ENCODE measurements at places on chromosomes 3 and 15.

DNA sequence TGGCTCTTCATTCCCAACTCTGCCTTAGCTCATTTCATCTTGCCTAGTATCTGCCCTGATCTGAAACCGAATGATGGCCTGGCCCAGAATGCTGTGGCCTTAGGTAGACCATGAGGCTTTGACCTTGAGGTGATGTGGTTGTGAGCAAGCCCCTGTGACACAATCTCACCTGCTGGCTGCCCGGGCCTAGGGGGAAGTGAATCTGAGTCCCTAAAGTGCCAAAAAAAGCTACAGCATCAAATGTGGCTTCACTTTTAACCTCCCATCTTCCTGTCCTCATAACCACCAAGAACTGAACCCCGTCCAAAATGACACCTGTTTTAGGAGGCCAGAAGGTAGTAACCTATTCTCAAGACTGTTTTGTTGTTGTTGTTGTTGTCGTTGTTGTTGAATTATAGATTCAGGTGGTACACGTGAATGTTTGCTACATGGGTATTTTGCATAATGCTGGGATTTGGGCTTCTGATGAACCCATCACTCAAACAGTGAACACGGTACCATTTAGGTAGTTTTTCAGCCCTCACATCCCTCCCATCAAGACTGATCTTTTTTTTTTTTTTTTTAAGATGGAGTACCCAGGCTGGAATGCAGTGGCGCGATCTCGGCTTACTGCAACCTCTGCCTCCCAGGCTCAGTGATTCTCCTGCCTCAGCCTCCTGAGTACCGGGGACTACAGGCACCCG is 54.6 kb downstream of the MCCC1 start:
- DNase-seq = no peak

DNA sequence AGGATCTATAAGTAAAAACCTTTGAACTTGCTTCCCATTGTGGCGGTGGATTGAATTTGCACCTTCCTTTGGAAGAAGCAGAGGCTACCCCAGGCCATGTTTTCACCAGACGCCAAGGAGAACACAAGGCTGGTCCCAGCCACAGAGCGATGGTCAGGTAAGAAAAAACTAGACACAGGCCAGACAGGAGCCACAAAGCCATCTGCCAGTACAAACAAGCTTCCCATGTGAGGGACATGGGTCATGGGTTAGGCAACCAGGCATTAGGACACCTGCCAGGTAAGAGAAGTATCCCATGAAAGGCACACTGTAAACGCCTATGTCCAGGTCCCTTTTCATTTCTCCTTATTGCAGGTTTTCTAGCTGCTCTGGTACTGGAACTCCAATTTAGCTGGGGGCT is 190.2 kb downstream of the KLF13 start:
- DNase-seq = no peak

GRCh38 chr15:53841651-53842050 is 82.2 kb upstream of the WDR72 start:
- no peak for DNase-seq

GRCh38 chr3:108462899-108463298 is 47.5 kb downstream of the MYH15 start:
- DNase-seq = no peak

DNA sequence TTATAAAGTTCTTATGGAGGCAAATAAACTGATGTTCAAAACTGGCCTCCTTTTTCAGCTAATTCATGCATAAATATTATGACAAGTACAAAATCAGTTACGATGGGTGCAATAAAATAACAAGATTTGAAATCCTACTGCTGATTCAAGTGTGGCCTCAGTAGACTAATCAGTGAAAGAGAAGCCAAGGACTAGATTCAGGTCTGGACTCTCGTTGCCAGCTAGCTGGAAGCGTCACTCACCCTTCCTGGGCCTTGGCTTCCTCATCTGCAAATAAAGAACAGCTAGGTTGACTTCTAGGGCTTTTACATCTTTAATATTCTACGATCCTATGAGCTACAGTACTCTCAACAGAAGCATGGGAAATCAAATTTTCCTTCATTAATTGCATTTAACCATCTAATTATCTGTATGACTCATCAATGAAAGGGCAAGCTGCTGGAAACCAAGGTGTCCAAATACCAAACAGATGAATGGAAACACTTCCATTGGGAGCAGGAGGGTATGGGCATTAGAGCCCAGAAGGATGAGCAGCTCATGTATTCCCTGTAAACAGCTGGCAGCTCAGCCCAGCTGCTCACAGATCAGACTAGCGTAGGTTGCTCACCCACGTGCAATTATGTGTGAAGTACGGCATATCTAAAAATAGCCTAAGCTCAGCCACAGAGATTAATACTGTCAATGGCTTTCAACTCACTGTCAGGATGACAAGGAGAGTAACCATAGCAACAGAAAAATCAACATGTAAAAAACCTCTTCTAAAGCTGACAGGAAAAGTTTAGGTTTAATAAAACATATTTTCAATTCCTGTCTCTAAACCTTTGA is 294.8 kb downstream of the PLCL2 start:
- DNase-seq = no peak

- no peak for DNase-seq
These were observed 6.5 kb upstream of the FGD5 start for GRCh38 chr3:14812196-14812790.

DNA sequence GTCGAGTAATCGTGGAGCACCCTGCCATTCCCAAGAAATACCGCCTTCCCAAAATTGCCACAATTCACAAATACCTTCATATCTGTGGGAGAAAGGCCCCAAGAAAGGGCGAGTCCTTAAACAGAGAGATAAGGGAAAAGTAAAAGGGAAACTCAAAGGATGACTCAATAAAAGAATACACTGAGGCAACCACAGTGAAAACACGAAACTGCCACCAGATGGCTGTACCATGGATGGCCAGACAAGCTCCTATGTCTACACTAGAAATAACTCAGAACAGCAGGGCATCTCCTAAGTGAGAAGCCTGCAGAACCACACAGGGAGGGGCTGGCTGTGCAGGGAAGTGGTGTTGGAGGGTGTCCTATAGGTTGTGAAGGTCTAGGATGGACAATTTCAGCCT is 25.0 kb downstream of the SRGAP3 start:
- no peak for DNase-seq

- DNase-seq = no peak
These were observed 130.2 kb upstream of the STRIT1 start for GRCh38 chr3:155423526-155424322.

- DNase-seq = no peak
These were observed 41.9 kb downstream of the EPHB1 start for GRCh38 chr3:134836921-134837320.

DNA sequence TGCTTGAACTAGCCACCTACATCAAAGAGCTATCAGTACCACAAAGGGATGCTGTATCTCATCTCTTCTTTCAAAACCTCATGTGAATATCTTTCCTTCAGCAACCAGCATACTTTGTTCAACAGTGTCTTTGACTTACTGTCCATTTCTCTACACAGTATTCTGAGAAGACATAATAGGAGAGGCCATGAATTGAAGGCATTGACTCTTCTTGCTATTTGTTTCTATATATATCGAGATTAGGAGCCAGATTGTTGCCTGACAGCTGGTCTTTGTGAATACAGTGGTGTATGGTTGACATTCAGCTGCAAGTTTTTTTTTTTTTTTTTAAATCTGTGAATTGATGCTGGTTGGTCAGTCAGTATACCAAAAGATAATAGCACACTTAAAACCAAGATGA is 12.1 kb upstream of the CSRNP1 start:
- DNase-seq = no peak

- DNase-seq = no peak
These were observed 6.4 kb downstream of the STRA6 start for GRCh38 chr15:74196175-74196574.

DNA sequence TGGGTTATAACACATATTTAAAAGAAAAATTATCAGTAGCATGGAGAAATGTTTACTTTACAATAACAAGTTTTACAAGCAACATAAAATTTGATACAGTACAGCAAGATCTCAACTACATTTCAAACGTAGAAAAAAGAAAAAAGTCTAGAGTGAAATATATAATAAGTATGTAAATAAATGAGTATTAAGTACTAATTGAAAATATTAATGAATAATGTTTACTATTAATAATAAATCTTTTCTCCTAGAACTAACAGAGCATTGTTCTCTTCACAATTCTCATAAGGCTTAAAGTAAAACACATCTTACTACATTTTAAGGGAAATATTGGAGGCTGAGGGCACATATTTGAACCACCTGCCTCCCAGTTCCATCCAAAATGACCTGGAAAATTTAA is 72.1 kb downstream of the TMEM212 start:
- DNase-seq = no peak

GRCh38 chr15:68387381-68388143 is 44.4 kb downstream of the ITGA11 start:
- no peak for DNase-seq

DNA sequence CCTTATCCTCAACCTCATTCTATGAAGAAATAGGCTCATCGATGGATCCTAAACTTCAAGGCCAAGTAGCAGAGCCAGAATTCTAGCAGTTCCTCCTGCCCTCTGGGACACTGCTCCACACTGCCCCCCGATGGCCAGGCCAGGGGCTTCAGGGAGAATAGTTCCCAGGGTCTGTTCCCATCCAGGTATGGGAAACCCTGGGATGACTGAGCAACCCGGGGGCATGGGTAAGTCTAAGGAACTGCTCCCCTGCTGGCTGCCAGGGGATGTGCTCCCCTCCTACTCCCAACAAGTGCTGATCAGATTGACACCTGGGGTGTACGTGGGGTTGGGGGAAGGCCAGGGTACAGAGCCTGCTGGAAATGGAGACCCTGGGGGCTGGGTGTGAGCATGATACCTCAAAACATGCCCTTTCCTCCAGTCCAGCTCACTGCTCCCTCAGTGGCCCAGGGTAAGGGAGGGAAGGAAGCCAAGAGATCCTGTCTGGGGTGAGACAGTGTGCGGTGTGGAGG is 7.6 kb downstream of the ULK3 start:
- peak; percentile 34 for DNase-seq

DNA sequence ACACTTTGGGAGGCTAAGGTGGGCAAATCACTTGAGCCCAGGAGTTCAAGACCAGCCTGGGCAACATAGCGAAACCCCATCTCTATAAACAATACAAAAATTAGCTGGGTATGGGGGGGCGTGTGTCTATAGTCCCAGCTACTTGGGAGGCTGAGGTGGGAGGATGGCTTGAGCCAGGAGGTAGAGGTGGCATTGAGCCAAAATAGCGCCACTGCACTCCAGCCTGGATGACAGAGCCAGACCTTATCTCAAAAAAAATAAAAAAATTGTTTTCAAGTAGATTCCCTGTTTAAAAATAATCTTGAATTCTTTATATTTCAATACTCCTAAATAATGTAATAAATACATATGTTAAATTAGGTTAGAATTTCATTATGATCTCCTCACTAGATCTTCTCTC is 9.8 kb downstream of the HMCES start:
- no peak for DNase-seq

- DNase-seq = no peak
These were observed 65.2 kb downstream of the FNDC3B start for GRCh38 chr3:172104471-172105072.

DNA sequence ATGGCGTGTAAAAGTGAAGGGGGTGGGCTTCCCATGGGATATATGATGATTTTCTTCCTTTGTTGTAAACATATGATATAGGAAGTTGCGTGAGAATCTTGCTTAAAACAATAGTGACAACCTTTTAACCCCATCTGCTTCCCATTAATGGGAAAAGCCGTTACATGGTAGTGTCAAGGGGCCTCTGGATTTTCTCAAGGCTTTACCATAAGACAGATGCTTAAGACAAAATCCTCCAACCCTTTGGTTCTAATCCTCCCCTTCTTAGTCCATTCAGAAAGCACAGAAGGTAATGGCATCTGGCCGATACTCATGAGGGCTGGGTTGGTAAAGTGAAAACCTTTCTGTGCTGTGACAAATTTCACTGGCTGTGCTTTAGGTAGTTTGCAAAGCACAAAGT is 25.0 kb downstream of the DPH3 start:
- DNase-seq = no peak

GRCh38 chr3:31562525-31562924 is 29.8 kb downstream of the STT3B start:
- peak; percentile 50 for DNase-seq
